CD4-positive, alpha-beta T cell treated with Interferon alpha-2 for 1 hour (primary cell): ENCODE measurements at places on chromosomes 7 and 10.

DNA sequence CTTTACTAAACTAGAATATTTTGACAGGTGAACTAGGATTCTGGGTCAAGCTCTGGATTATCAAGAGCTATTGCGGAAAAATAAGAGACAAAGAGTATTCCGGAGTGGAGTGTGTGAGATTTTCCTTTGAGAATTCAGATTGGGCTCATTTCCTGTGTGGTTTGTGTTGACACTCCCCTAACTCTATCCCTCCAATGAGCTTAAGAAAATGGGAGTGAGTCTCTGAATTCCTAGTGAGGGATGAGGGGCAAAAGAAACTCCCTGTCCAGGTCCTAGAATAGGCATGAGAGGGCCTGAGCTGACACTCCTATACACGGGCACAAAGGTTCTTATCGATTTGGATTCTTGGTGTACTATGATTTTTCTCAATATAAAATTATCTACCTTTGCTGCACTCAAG lies 10.2 kb downstream of the KLF14 start:
- no peak for DNase-seq

DNA sequence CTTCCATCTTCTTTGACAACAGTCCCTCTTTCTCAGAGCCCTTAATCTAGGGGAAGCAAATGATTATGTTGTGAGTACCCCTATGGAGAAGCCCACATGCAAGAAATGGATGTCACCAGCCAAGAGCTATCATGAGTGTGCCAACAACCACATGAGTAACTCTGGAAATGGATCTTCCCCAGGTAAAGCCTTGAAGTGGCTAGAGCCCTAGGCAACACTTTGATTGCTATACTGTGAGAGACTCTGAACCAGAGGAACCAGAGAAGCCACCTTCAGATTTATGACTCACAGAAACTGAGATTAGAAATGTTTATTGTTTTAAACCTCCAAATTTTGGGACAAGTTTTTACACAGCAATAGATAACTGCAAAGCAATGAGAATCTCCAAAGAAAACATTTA lies 60.9 kb upstream of the COL1A2 start:
- DNase-seq = no peak

GRCh38 chr7:1646957-1647891 lies 22.9 kb upstream of the ELFN1 start:
- no peak for DNase-seq

- no peak for DNase-seq
Measured at GRCh38 chr7:79258826-79259225, 194.6 kb downstream of the MAGI2 start.

DNA sequence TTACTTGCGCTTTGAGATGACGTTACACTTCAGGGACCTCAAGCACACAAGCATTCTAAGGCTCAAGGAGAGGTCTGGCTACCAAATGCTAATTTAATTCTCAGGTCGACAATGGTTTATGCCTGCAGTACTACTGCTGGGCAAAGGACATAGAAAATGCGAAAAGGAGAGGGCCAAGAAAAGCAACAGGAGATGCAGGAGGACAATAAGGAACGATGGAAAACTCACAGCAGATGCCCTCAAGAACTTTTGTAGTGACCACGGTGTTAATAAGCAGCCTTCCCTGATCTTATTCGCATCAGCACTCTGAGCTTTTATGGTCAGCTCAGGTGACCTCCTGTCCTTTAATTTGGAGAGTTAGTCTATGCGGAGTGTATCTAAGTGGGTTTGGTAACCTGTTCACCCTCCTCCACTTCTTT lies 146.3 kb downstream of the GPR85 start:
- DNase-seq = no peak

GRCh38 chr10:132394936-132395703 lies 1.9 kb upstream of the PWWP2B start:
- no peak for DNase-seq

GRCh38 chr10:125127986-125128385 lies 32.4 kb downstream of the CTBP2 start:
- DNase-seq = no peak

DNA sequence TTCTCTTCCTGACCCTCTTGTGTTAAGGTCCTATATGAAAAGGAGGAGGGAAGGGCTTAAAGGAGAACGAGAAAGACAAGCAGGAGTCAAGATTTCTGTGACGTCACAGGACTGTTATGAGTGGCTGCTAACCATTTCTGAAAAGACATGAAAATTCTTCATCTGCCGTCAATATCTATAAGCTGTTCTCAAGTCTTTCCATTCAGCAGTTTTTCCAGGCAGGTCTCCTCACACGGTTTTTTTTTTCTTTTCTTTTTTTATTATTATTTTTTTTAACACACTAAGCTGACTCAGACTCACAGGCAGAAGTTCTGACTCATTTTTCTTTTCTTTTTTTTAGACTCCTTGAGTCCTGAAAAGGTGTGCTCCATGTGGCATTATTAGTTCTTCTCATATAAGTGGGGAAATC lies 72.0 kb downstream of the DGKI start:
- DNase-seq = no peak

DNA sequence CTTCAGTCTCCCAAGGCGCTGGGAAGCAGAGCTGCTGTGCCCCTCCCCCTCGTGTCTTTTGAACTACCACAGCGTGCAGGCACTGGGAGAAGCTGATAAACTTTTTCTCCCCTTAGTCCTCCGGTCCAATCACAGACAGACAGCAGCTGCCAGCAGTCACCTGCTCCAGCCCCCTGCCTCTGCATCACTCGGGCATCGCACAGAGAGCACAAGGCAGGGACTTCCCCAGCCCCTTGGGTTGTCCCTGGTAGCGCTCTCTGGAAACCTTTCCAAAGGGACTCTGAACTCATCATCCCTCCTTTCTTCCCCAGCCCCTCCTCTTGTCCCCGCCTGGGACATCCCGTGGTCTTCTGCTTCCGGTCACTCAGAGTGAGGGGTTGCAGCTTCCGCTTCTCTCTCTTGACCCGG lies 1.4 kb upstream of the NEUROG3 start:
- DNase-seq = no peak

DNA sequence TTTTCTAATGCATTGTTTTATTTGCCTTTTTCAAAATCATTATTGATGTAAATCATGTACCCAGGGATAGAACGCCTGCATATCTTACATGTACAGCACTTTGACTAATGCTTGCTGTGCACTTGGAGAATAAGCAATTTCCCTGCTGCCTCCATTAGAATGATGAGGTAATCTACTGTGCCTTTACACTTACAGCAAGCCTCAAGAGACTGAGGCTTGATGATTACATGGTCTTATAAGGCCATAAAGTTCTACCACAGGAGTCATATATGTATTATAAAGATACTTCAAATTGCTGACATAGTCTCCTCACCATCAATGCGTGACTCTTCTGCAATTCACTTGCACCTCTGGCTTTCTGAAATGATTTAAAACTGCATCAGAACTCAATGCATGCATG lies 328.6 kb upstream of the HGF start:
- DNase-seq = no peak

DNA sequence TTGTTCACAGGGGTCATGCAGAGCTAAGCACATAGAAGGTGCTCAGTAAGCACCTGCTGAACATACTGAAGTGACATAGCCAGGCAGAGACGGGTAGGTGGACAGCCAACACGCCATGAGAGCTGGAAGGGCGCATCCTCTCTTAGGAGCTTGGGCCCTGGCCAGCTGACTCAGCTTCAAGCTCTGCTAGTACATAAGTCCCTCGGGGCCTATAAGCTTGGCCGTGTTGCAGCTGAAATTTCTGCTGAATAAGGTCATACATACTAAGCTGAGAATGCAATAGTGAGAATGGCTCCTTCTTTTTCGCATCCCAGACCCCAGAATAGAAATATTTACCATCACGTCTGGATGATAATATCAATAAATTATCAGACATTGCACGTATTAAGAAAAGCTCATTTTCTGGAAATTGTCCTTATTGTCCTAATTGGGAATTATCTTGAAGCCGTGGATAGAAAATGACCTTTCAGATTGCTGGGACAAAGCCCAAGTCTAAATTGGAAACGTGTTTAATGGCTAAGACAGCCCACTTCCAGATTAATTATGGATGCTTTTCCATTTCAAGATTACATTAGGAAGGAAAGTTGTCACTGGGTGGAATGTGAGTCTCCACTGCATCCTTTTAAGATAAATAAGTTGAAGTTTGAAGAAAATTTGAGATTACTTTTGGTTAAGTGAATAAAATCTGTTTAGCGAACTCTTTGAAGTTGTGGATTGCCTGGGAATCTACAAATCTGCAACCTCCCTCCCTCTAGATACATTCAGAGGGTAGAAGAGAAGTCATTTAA lies 287.1 kb upstream of the C7orf33 start:
- no peak for DNase-seq

DNA sequence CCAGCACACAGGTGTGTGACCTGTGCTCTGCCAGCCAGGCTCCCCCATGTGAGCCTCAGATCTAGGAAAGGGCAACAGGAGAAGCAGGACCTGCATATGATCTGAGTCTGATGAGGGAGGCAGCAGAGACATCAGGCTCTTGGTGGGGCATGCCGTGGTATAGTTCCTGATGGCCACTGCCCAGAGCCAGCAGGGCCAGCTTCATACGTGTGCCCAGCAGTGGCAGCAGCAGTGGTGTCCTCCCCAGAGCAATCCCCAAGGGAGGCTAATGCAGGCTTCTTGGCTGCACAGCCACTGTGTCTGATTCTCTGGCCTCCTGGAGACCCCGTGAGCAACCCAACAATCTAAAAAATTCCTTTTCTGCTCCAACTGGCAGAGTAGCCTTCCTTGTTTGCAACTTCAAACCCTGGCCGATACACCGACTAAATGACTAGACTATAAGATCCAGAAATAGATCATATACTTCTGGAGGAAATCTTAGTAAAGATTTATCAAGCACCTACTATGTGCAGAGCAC lies 230.6 kb upstream of the ZMIZ1 start:
- DNase-seq = no peak

- DNase-seq = no peak
Measured at GRCh38 chr7:72039460-72039859, 372.7 kb downstream of the CALN1 start.

DNA sequence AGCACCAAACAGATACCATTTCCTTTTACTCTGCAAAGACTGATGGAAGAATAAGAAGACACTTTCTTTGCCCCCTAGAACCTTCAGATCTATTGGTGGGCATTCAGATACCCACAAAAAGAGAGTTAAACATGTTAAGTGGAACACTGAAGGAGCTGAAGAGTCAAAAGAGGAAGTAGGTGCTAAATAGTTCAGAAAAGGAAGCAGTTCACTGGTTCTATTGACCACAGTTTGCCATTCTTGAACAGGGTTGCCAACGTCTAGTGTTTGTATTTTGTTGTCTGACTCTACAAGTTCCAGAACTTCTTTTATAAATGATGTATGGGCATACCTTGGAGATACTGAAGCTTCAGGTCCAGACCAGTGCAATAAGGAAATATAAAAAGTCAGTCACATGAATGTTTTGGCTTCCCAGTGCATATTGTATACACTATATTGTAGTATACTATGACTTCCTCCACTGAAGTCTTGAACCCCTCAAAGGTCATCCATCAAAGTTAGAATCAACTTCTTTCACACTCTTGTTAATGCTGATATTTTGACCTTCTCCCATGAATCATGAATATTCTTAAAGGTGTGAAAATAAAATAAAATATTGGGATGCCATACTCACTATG lies 47.5 kb upstream of the AGR3 start:
- DNase-seq = no peak

GRCh38 chr7:20959281-20959680 lies 172.6 kb upstream of the SP8 start:
- DNase-seq = no peak
